ENCODE measurements at places on chromosomes 1 and 21.

- DNase-seq = no peak
Measured at GRCh38 chr1:177796561-177796960, 173.3 kb downstream of the SEC16B start.

- no peak for DNase-seq
Measured at GRCh38 chr1:15989776-15990175, 13.9 kb upstream of the ZBTB17 start.

GRCh38 chr1:172004671-172005070 is 163.4 kb downstream of the DNM3 start:
- no peak for DNase-seq

- no peak for DNase-seq
Measured at GRCh38 chr1:203692565-203693470, 66.2 kb downstream of the ATP2B4 start.

- peak; percentile 20 for DNase-seq
Measured at GRCh38 chr1:103461161-103462105, 64.1 kb upstream of the RNPC3 start.

DNA sequence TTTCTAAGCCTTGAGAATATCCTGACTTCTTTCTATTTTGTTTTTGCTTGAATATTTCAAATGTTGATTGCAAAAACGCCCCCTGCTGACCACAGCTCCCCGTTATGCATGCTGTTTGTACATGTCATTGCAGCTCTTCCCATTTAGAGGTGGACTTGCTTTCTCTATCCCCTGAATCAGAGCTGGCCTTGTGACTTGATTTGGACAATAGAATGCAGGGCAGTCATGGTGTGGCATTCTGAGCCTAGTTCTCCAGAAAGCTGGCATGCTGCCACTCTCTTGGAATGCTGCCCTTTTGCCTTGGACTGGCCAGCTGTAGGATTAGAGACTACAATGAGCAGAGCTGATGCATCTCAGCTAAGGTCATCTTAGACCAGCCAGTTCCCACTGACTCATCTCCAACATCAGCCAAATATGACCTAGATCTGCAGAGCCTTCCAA is 1561.5 kb downstream of the MRPL39 start:
- peak; percentile 52 for DNase-seq
